ENCODE measurements at places on chromosomes 6 and 20. TPM values are rescaled to one million over a fixed set of nuclear protein-coding genes. Genes with fewer than 3 reads are reported as not detected.

The HACE1 gene
- 13.5 TPM for total RNA-seq

The GSTA3 gene
- 2.4 TPM for total RNA-seq

The ABHD16B gene
- not detected for total RNA-seq

The HLA-DRB1 gene
- not detected for total RNA-seq

The SLC35D3 gene
- total RNA-seq: not detected

The CEP85L gene
- total RNA-seq: 5.7 TPM

The PLCB1 gene
- total RNA-seq: 0.94 TPM

The PRR18 gene
- total RNA-seq: not detected

The RCAN2 gene
- total RNA-seq: 2.3 TPM

- no peak for DNase-seq
Observed at GRCh38 chr20:1338801-1339200, 9.9 kb upstream of the SDCBP2 start.

- peak; percentile 40 for DNase-seq
Observed at GRCh38 chr20:29873946-29874345, 1383.5 kb upstream of the DEFB115 start.

DNA sequence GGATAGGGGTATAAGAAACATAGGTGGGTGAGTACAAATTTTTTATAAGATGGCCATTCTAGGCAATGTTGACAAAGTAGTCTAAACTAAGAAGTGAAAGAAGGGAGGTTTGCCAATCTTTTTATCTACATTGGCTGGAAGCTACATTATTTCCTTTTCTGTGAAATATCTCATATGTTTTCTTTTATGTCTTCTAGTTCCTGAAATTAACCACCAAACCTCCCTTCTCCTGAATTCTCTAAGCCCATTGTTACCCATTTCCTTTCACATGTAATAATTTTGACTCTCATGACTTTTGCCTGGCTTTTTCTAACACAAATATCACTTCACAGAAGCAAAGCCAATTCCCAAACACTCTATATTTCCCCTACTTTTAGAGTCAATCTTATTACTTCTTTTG lies 496.2 kb upstream of the JAG1 start:
- no peak for DNase-seq

- no peak for DNase-seq
Observed at GRCh38 chr6:36888654-36889481, 3.1 kb downstream of the C6orf89 start.

GRCh38 chr6:111428811-111429210 lies 54.2 kb downstream of the REV3L start:
- no peak for DNase-seq

DNA sequence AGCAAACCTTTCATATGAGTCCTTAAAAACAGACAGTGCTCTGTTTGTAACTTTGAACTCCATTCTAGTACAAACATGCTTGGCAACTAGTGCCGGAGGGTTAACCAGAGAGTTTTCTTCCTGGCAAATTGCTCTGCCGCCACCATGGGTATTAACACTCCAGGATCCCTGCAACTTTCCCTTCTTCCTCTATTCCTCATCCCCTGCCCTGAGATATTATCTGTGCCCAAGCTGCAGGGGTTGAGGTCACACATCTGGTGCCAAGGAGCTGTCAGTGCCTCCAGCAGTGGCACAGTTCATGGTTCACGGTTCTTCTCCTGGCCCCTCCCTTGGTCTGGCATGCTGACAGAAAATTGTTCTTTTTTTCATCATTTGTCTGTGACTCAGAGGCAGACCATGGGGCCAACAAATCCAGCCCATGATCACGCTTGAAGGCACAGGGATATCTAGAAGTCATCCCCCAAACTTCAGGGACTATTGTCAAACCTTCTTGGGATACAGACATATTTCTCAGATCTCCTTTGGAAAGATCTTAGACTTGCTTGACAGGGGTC lies 77.5 kb downstream of the ATXN1 start:
- DNase-seq: peak; percentile 99

GRCh38 chr6:129606664-129607063 lies 103.3 kb downstream of the ARHGAP18 start:
- DNase-seq: peak; percentile 80

GRCh38 chr6:21771626-21772320 lies 178.2 kb downstream of the SOX4 start:
- peak; percentile 17 for DNase-seq

GRCh38 chr20:57831326-57831992 lies 121.6 kb upstream of the PMEPA1 start:
- DNase-seq: no peak

GRCh38 chr20:48616481-48616880 lies 211.3 kb downstream of the PREX1 start:
- DNase-seq: no peak

GRCh38 chr6:45421709-45422502 lies 44.2 kb upstream of the SUPT3H start:
- peak; percentile 87 for DNase-seq

DNA sequence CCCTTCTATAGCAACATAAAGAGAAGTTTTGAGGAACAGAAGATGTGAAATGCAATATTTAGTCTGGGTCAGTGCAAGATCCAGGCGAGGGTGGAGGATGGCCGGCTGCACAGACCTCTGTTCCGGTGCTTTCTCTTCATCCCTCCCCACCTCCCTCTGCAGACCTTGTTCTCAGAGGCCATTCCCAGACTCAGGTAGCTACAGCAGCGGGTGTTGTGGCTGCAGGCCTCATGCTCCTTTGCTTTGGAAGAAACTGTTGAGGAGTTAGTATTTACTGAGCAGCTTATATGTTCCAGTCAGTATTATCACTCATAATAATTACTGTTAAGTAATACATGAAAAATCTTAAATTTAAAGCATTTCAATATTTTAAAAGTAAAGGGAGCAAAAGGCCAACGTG lies 1.7 kb downstream of the BTN3A3 start:
- no peak for DNase-seq

GRCh38 chr6:1233924-1234323 lies 78.0 kb upstream of the FOXQ1 start:
- DNase-seq: no peak

- peak; percentile 50 for DNase-seq
Observed at GRCh38 chr6:24154121-24154520, 28.1 kb downstream of the NRSN1 start.
